Frontal cortex (tissue), 4 donors: ENCODE measurements at places on chromosomes 1 and 21. TPM values are rescaled to one million over a fixed set of nuclear protein-coding genes. Genes with fewer than 3 reads are reported as not detected.

DNA sequence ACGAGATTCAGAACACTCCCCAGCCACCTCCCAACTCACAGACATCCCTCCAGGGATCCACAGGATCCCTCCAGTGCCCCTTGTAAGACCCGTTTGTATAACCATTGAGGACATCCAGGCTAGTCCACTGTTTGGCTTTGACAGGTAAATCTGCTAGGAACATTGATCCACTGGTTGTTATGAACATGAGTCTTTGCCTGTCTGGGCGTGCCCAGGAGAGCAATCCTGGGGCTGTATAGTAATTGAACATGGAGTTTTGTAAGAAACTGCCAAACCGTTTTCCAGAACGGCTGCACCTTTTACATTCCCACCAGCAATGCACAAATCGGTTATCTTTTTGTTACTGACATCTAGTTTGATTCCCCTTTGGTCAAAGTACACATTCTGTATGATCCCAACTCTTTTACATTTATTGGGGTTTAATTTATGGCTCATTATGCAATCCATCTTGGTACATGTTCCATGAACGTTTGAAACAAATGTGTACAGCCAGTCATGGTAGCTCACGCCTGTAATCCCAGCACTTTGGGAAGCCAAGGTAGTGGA, 88.7 kb downstream of the WDR4 start:
- DNase-seq = no peak

BSND gene
- total RNA-seq = not detected

DNA sequence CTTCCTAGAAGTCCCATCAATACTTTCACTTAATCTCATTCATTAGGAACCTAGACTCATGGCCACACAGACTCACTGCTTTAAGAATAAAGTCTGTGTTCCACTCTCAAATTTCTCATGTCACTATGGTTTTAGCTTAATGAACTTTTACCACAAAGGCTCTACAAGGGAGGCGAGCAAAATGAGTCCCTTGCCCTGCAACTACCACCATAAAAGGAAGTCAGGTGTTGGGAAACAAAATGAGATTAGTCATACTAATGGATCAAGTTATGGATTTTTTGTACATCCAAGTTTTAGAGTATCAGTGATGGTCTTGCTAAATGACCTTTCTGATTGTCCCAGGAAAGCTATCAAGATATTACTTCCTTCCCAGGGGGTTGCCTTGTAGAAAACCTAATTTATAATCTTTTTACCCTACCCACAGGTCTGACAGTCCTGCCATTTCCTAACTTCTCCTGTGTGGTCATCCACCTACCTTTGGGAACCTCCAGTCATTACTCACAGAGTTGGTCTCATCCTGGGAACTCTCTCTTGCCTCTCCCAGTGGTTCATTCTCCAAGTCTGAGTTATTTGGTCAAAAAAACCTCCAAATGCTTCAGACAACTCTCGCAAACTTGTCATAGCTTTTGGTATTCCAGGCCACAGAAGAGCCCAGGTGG, 51.8 kb upstream of the SLC16A1 start:
- DNase-seq = no peak

DNA sequence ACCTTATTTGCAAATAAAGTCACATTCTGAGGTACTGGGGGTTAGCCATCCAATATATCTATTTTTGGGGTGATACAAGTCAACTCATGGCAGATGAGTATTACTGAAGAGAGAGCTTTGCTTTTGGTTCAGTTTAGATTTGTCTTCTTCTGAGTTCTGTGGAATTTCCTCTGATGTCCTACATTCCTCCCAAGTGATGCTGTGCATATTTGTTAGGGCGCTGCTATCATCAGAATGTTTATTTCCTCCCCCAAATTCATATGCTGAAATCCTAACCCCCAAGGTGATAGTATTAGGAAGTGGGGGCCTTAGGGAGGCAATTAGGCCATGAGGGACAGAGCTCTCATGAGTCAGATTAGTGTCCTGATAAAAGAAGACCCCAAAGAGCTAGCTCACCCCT, 96.2 kb upstream of the WLS start:
- no peak for DNase-seq

GRCh38 chr1:66143651-66144050, 351.0 kb downstream of the PDE4B start:
- no peak for DNase-seq

GRCh38 chr1:8925406-8925805, 20.3 kb upstream of the CA6 start:
- no peak for DNase-seq

DNA sequence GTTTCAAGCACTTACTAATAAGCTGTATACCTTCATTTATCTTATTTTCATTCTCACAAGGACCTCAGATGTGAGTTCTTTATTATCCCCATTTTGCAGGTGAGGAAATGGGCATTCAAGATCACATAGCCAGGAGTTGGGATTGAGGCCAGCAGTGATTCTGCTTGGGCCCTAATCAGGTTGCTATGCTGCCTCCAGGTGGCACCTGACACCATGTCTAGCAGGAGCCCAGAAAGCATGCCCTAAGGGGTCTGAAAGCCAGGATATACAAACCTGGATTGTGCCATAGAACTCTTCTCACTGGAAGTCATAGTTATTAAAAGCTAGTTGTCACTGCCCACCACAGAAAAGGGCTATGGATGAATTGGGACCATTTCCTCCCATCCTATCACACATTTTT, 61.1 kb downstream of the FYB2 start:
- no peak for DNase-seq

DNA sequence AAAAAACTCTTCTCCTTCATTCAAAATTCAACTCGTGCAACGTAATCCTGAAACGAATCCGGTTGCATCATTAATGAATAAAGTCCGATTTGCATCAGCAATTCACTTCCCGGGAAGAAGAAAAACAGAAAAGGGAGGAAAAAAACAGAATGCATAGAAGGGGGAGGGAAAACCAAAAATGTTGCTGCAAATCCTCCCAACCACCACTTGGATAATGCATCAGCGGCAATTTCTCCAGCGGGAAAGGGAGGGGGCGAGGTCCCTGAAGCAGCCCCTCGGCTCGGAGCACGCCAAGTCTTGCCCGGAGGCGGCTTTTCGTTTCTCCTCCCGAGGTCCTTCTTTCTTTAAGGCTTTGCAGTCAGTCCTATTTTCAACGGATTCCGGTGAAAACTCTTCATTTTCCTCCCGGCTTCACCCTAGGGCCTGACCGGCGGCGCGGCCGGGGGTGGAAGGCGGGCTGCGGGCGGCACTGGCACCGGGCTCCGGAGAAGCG, 723 bp downstream of the CDC42BPA start:
- DNase-seq = peak; percentile 53

- DNase-seq = no peak
Measured at GRCh38 chr1:29387210-29387609, 150.9 kb downstream of the PTPRU start.

AMY2A gene
- total RNA-seq = not detected

- no peak for DNase-seq
Measured at GRCh38 chr1:177546346-177546745, 375.6 kb downstream of the BRINP2 start.

DNA sequence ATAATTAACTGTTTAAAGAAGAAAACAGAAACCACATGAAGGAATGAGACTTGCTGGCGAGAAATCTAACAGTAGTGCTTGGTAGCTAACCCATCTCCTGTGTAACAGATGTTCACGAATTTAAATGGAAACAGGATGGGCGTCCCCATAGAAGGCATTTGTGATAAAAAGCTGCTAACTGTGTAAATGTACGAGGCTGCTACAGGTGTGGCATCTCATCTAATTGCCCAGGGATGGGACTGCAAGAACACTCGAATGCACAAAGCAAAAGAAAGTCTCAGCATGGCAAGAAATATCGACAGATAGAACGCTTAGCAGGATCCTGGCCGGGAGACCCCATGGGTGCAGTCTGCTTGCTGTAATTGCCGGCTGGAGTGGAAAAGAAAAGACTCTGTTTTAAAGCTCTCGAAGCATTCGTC, 112.7 kb downstream of the RUNX1 start:
- DNase-seq = no peak

GRCh38 chr1:63545780-63546179, 22.5 kb downstream of the EFCAB7 start:
- DNase-seq = no peak

DNA sequence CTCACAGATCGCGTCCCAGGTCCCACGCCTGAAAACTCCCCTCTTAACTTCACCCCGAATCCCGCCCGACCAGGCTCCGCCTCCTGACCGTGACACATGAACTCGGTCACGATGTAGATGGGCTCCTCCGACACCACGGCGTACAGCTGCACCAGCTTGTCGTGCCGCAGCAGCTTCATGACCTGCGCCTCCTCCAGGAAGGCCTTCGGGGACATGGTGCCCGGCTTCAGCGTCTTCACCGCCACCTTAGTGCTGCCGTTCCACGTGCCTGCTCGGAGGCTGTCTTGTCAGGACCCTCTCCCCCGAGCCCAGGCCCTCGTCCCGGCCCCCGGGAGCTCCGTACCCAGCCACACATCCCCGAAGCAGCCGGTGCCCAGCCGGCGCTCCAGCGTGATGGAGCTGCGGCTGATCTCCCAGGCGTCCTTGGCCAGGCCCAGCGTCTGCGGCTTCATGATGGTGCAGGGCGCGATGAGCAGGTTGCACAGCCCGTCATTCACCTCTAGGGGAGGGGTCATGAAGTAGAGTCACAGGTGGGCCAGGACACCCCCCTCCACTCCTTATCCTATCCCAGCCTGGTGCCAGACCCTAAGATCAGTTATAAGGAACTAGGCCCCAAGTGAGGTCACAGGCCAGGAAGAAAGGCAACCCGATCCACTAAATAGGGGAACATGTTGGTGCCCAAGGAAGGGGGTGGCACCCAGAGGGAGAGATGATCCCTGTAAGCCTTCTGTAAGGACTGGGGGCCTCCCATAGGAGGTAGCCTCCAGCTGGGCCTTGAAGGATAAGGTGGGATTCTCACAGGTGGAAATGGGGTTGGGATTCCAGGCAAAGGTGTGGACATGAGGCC, 11.6 kb upstream of the AHDC1 start:
- DNase-seq = no peak

- DNase-seq = peak; percentile 84
Measured at GRCh38 chr1:155193275-155193990, 14.3 kb downstream of the THBS3 start.

DNA sequence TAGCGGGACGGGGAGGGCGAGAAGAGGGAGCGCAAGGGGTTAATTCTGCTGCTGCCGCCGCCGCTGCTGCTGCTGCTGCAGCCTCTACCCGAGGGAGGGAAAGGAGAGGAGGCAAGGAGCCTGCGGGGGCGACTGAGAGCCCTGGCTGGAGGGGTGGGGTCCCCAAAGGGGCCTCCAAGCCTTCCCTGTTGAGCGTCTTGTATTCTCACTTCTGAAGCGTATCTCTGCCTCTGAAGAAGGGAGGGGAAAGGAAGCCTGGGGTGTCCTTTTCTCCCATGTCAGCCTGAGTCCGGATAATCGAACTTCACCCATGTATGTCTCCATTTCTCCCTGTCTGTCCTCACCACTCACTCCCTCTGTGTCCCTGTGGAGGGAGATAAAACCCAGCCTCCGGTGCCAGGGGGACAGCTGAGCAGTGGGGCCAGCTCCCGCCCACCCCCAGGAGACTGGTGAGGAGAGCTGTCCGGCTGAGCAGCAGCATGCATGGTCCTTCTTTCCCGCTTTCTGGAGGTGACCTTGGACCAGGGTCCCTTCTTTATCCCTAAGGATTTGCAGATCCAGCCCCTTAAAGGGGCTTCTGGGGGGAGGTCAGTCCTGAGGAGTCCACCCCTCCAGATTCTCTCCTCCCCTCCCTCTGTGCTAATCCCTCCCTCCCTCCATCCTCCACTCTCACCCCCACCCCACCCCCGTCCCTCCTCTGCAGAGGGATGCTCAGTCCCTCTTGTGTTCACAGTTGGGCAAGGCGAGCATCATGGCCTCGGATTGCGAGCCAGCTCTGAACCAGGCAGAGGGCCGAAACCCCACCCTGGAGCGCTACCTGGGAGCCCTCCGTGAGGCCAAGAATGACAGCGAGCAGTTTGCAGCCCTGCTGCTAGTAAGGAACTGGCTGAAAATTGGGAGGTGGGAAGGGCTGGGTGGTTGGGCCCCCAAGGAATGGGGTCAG, 1.0 kb downstream of the NCDN start:
- peak; percentile 30 for DNase-seq

GRCh38 chr1:234327577-234328164, 45.6 kb upstream of the COA6 start:
- no peak for DNase-seq

DNA sequence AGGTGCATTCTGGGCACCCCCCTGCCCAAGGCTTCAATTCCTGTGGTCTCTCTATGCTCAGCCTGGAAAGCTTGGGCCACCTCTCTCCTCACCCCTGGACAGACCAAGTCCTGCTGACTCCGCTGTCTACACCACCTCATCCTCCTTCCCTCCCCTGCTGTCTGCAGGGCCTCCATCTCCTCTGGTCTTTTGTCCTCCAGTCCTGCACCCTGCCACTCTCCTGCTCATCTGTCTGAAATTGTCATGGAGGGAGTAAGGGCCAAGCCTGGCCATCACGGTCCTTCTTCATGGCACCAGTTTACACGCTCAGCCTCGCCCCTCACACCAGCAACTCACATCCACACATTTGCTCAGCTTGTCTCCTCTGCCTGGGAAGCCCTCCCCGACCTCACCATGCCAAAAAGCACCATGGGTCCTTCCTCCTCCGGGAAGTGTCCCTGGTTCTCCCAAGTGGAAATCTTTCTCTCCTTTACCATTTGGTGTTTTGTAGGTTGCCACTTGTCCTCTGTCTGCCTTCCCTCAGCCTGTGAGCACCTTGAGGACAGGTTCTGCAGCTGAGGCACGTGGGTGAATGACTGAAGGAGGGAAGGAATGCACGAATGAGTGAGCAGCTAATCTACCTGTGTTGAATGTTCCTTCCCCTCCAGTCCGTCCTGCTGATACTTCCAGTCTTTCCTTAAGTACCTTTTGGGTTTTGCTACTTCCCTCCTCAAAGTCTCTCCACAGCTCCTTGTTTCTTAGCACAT, 2.1 kb upstream of the SLC2A1 start:
- no peak for DNase-seq

KRTAP21-2 gene
- not detected for total RNA-seq
